Left ventricle myocardium inferior (tissue), 1 donor: ENCODE measurements at places on chromosomes 1 and 21. TPM values are rescaled to one million over a fixed set of nuclear protein-coding genes. Genes with fewer than 3 reads are reported as not detected.

Gene PCBP3
- total RNA-seq, result 2.9 TPM

Gene FCAMR
- total RNA-seq, result not detected

Gene PRRX1
- 74.7 TPM for total RNA-seq

Gene BCL2L15
- total RNA-seq, result not detected
